Forelimb muscle (tissue), 1 donor: ENCODE measurements at places on chromosomes 5 and 9. TPM values are rescaled to one million over a fixed set of nuclear protein-coding genes. Genes with fewer than 3 reads are reported as not detected.
A peak's percentile ranks its signal among the peaks of the same experiment; 100 is the strongest.

Gene CARD9
- 0.82 TPM for polyA plus RNA-seq

- DNase-seq, result no peak
These were observed 202.0 kb downstream of the ADAMTSL1 start for GRCh38 chr9:18675973-18676372.

Gene SAXO1
- 0.11 TPM for polyA plus RNA-seq

DNA sequence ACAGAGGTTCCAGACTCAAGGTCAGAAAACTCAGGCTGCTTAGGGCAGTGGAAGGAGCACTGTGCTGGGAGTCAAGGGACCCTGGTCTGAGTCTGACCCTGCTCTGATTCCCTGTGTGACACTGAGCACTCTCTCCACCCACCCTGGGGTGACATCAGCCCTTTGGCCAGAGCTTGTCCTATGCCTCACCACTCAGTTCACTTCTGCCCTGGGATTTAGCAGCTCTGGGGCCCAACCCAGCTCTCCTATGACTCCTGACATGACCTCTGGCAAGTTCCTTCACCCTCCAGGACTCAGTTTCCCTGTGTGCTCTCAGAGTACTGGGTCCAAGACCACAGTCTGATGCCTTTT, 63.9 kb downstream of the FAM114A2 start:
- no peak for DNase-seq

GRCh38 chr5:180133060-180133459, 61.5 kb upstream of the RNF130 start:
- no peak for DNase-seq

DNA sequence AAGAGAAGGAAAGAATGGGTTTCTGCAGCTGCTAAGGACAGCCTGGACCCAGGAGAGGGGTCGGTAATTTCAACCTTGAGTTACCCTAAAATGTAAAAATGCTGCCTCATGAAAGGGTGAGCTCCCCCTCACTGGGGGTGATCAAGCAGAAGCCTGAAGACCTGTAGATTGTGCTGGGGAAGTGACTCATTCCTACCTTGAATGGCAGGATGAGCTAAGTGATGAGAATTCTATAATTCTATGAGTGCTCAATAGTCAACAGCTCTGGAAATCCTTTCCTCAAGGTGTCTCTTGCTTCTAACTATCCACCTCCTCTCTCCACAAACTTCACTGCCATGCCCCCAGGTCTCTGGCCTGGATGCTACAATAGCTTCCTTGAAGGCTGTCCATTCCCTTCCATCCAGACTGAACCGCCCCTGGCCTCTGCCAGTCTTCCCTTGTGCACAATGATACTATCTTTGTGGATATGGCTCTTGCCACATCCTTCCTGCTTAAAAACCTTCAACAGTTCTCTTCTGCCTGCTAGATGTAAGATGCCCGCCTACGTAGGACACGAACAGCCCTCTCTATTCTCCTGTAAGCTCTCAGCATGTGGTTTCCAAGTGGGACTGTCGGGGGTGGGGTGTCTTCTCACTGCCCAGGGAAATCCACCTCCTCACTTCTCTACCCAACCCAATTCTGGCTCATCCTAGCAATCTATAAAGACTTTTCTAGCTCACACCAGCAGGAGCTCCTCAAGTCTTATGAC, 50.6 kb downstream of the PTPN3 start:
- DNase-seq, result no peak

GRCh38 chr9:34986540-34987047, 3.0 kb upstream of the DNAJB5 start:
- DNase-seq, result no peak

- peak; percentile 73 for DNase-seq
These were observed 106.8 kb upstream of the PTGER4 start for GRCh38 chr5:40572937-40573336.

DNA sequence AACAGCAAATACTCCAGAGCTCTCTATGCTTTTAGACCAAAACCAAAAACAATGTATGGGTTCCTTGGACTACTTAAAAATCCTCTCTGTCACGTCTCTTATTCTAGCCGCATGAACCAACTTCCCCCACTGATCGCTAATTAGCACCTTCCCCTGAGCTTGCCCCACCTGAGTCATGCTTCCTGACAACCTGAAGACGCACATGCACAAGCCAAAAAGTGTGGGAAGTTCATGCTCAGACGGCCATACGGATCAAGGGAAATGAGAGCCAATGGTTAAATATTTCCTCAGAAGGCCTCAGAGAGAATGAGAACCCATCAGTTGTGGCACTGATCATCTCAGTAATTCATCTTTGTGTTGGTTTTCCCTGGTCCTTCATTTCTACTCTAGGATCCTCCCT, 199.7 kb downstream of the BNC2 start:
- no peak for DNase-seq

GRCh38 chr9:106920701-106921283, 57.8 kb downstream of the ZNF462 start:
- DNase-seq, result no peak

Gene GFI1B
- 0.39 TPM for polyA plus RNA-seq
